CD4-positive, alpha-beta T cell treated with Interleukin-17A for 1 hour (primary cell): ENCODE measurements at places on chromosomes 6 and 20.

DNA sequence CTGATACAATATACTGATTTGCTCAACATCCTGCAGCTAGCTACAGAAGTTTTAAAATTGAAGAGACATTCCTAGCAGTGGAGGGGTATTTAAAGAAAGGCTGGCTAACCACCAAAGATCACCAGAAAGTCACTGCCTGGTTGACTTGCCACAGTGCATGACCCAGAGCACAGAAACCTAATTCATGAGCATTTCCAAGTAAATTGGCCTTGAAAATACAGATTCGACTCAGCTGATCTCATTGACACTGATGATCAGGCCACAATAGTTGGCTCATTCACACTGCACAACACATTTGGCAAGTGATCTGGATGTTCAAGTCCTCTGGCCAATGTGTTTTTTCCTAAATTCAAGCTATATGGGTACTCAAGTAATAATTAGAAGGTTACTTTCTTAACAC is 13.3 kb upstream of the TDRD6 start:
- DNase-seq: no peak

DNA sequence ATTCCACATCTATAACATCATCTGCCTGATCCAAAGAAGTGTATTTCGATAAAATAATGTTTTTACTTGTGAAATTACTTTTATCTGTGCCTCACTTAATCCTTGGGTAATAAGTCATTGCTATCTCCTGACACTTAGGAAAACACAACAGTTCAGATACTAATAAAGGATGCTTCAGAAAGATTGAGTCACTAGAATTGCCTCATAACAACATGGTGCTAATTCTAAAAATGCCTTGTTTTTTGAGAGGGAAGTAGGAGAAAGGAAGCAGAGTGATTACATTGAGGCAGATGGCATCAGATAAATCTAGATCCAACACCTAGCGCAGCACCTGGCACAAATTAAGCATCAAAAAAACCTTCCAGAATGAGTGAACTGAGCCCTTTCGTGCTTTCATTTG is 69.0 kb downstream of the NCOA7 start:
- no peak for DNase-seq

- no peak for DNase-seq
These were observed 3.5 kb downstream of the SOBP start for GRCh38 chr6:107493158-107494057.

GRCh38 chr6:7996538-7997111 is 67.6 kb downstream of the BLOC1S5 start:
- no peak for DNase-seq

DNA sequence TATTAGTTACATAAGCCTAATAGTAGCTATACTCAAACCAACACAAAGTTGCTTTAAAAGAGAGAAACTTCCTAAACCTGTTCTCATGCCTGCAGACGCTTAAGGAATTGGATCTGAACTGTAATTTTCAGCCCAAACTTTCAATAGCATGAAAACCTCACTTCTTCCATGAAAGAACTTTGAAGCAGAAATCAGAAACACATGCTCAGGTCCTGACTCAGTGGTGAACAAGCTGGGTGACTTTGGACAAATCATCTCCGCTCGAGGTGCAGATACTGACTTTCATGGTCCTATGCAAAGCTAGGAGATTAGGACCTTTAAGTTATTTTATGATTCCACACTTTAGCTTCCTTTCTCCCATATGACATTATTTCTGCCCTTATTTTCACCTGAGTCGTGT is 36.5 kb downstream of the NOX3 start:
- no peak for DNase-seq
